ENCODE measurements at places on chromosomes 4 and X.
A peak's percentile ranks its signal among the peaks of the same experiment; 100 is the strongest.

GRCh38 chrX:154840856-154841255 lies 6.4 kb upstream of the SMIM9 start:
- peak; percentile 12 for DNase-seq

DNA sequence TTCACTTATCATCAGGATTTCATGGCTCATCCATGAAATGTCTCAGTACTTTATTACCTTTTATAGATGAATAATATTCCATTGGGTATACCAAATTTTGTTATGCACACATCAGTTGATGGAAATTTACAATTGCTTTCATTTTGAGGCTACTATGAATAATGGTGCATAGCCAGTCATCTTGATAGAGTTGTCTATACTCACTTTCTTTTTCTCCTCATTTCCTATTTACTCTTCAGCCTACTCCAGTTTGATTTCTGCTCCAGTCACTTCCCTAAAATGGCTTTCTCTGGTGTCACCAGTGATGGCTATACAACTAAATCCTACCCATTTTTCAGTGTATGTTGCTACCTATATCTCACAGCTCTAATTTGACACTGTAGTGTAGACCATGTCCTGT lies 743.5 kb upstream of the MAGEB2 start:
- no peak for DNase-seq

- no peak for DNase-seq
Measured at GRCh38 chrX:69177511-69178162, 12.4 kb upstream of the PJA1 start.

- no peak for DNase-seq
Measured at GRCh38 chr4:189049682-189050081, 891.0 kb upstream of the FRG1 start.

- no peak for DNase-seq
Measured at GRCh38 chr4:54746218-54746617, 88.5 kb downstream of the KIT start.

GRCh38 chr4:138439143-138439581 lies 197.0 kb upstream of the SLC7A11 start:
- no peak for DNase-seq

DNA sequence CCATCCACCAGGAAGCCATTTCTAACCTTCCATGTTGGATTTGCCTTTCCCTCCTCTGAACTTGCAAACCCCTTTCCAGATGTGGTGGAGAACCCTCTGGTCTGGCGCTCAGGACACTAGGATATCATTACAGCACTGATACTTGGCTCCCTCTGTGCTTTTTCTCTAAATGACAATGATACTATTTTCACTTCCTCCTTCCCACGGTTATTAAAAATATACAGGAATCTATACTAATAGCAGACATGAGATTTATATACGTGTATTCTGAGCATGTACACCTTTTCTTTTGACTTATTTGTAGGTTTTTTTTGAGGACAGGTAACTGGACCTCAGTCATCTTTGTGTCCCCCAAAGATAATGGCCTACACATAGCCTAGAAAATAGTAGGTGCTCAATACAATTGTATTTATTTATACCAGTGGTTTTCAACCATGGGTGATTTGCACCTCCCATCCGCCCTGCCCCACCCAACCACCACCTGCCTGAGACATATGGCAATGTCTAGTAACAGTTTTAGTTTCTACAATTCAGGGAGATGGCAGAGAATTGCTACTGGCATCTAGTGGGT lies 60.4 kb upstream of the PLAC8 start:
- no peak for DNase-seq

DNA sequence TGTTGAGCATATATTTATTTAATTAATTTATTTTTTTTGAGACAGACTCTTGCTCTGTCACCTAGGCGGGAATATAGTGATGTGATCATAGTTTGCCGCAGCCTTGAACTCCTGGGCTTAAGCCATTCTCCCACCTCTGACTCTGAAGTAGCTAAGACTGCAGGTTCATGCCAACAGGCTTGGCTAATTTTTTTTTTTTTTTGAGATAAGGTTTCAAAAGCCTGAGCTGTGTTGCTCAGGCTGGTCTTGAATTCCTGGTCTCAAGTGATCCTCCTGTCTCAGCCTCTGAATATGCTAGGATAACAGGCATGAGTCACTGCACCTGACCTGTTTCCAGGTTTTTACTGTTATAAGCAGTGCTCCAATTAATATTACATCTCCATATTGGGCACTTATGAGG lies 4.8 kb downstream of the ADD1 start:
- DNase-seq = no peak

GRCh38 chr4:55175779-55176231 lies 50.4 kb upstream of the KDR start:
- no peak for DNase-seq

- no peak for DNase-seq
Measured at GRCh38 chrX:54530357-54530900, 410 bp downstream of the GNL3L start.

DNA sequence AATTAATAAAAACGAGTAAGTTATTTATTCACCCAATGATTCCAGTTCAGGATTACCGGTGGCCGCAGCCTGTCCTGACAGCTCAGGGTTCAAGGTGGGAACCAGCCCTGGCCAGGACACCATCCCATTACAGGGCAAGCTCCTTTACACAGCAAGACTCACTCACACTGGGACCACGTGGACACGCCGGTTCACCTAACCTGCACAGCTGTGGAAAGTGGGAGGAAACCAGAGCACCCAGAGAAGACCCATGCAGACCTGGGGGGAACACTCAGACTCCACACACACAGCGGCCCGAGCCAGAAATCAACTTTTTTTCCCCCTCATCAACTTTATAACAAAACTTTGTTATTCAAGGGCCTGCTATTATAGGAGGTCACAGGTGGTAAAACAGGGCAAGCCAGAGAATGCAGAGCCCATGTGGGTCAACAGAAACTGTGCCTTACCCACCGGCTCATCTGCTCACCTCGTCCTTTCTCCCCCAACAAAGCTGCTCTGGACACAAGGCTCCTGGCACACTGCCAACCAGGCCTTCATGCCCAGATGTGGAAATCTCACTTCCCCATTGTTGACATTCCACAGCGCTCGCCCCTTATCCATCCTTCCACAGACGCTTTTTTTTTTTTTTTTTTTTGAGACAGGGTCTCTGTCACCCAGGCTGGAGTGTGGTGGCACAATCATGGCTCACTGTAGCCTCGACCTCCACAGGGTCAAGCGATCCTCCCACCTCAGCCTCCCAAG lies 8.0 kb upstream of the ODAPH start:
- no peak for DNase-seq

- no peak for DNase-seq
Measured at GRCh38 chrX:13121020-13121555, 76.7 kb upstream of the FAM9C start.

GRCh38 chr4:53019485-53020382 lies 157.6 kb downstream of the RASL11B start:
- no peak for DNase-seq

- DNase-seq = no peak
Measured at GRCh38 chr4:139686130-139686529, 20.5 kb downstream of the MGST2 start.

DNA sequence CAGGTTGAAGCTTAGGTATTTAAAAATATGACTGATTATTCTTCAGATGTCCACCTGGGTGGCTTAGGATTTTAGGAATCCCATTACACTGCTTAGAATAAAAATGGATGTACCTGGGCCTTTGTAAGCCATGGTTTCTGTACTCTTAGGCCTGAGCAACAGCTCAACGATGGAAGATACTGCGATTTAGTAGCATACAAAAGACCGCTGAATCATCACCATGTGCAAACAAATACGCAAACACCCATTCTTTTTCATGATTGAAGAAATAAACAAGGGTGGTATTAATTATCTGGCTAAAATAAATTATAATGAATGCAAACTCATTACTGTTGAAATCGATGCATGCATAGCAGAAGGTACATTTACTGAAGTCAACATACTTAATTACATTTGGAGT lies 188.9 kb downstream of the ZNF330 start:
- no peak for DNase-seq

DNA sequence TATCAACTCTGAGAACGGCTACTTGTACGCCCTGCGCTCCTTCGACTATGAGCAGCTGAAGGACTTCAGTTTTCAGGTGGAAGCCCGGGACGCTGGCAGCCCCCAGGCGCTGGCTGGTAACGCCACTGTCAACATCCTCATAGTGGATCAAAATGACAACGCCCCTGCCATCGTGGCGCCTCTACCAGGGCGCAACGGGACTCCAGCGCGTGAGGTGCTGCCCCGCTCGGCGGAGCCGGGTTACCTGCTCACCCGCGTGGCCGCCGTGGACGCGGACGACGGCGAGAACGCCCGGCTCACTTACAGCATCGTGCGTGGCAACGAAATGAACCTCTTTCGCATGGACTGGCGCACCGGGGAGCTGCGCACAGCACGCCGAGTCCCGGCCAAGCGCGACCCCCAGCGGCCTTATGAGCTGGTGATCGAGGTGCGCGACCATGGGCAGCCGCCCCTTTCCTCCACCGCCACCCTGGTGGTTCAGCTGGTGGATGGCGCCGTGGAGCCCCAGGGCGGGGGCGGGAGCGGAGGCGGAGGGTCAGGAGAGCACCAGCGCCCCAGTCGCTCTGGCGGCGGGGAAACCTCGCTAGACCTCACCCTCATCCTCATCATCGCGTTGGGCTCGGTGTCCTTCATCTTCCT lies 2.7 kb downstream of the PCDH10 start:
- no peak for DNase-seq

GRCh38 chr4:84870398-84871163 lies 95.9 kb downstream of the WDFY3 start:
- DNase-seq = no peak

- no peak for DNase-seq
Measured at GRCh38 chr4:126898815-126899214, 733.9 kb upstream of the INTU start.

GRCh38 chr4:148214529-148215166 lies 227.6 kb downstream of the NR3C2 start:
- DNase-seq = peak; percentile 27

GRCh38 chr4:81335122-81335912 lies 120.3 kb upstream of the PRKG2 start:
- DNase-seq = no peak

- no peak for DNase-seq
Measured at GRCh38 chr4:74930162-74930561, 2.8 kb upstream of the PARM1 start.

GRCh38 chrX:120740072-120740471 lies 110.2 kb upstream of the C1GALT1C1 start:
- no peak for DNase-seq

DNA sequence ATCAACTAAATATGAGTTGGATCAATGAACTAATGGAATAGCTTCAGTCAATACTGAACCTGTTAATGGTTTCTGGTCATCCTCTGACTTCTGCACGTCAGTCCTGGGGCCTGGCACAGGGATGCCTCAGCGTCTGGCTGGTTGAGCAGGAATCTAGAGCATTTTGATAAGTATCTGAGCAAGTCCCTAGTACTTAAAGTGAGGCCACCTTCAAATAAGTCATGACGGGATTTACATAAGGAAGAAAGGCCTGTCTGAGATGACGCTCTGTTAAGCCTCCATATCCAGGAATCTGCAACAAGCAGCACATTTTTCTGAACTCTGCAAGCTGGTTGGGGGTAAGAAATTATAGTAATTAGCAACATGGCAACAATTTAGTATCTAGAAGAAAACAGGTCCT lies 83.2 kb upstream of the TBC1D9 start:
- no peak for DNase-seq

DNA sequence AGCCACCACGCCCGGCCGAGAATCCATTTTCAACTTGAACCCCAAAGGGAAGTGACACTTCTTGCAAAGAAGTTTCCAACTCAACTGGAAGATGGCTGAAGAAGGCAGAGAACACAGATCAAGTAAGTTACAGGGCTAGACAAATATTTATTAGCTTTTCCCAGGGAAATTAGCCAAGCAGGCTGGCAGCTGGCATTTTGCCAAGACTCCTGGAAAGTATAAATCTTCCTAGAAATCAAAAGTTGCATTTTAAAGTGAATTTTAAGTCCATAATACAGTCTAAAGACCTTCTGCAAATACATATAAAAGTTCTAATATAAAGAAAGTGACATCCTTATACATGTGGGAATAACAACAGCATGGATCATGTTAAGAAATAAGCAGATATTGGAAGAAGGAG lies 3.4 kb upstream of the MRPL1 start:
- no peak for DNase-seq

DNA sequence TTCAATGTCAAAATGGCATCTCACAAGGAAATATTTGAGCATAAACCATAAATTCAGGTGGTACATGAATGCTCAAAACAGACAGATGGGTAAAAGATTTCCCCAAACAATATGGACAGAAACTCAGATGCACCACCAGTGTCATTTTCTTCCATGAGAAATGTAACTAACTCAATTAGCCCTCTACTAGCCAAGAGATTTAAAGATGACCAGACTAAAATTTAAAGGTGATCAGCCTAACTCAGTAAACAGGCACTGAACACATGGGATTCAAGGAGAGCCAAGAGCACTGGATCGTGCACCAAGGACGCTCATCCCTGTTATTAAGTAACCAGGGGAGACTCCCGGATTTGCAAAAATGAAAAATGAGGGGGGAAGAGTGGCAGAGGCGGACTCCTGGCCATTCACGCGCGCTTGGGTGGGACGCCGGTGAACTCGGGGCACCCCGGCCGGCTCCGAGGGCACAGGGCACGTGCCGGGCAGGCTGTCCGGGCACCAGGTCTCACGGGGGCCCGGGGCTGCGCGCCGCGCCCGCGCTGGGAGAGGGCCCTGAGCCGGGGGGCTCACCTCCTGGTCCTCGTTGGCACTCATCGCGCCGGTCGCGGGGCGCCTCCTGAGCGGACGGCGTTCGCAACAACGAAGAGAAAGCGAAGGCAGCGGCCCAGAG lies 490 bp downstream of the RWDD4 start:
- DNase-seq = peak; percentile 19

- DNase-seq = no peak
Measured at GRCh38 chr4:23423540-23423939, 466.3 kb downstream of the PPARGC1A start.

- no peak for DNase-seq
Measured at GRCh38 chrX:97850911-97851310, 967.2 kb downstream of the RPA4 start.

DNA sequence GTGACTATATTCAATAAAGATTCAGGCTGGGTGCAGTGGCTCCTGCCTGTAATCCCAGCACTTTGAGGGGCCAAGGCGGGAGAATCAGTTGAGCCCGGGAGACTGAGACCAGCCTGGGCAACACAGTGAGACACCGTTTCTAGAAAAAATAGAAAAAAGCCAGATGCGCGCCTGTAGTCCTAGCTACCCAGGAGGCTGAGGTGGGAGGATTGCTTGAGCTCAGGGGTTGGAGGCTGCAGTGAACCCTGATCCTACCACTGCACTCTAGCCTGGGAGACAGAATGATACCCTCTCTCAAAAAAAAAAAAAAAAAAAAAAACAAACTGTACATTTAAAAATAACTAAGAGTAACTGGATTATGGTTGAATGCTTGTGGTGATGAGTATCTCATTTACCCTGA lies 1.1 kb downstream of the NUDT6 start:
- DNase-seq = no peak

GRCh38 chr4:37447886-37448285 lies 203.3 kb downstream of the NWD2 start:
- no peak for DNase-seq

Data from cerebellum (tissue), 4 donors.